ENCODE measurements at places on chromosomes 6 and 20. TPM values are rescaled to one million over a fixed set of nuclear protein-coding genes. Genes with fewer than 3 reads are reported as not detected.
A peak's percentile ranks its signal among the peaks of the same experiment; 100 is the strongest.

DNA sequence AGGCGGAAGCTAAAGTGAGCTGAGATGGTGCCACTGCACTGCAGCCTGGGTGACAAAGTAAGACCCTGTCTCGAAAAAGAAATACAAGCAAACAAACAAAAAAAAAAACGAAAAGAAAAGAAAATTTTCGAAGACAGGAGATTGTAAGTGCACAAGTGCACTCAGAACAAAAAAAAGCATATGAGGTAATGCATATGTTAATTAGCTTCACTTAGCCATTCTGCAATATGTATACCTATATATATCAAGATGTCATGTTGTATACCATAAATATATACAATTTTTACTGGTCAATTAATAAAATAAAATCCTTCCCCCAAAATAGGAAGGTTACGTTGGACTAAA is 127.5 kb downstream of the RIN2 start:
- no peak overlapping the region for H3K4me3 ChIP-seq
- H3K36me3 ChIP-seq = peaks cover under 1% of the 10 kb centered on the region
- H3K4me1 ChIP-seq = peaks cover 60% of the 10 kb centered on the region
- H3K27ac ChIP-seq = no peak overlapping the region
- DNase-seq = no peak

NMBR gene
- total RNA-seq = not detected

FAM50B gene
- total RNA-seq = 1.6 TPM

- peaks cover 42% of the 10 kb centered on the region for H3K27me3 ChIP-seq
- H3K4me3 ChIP-seq = no peak overlapping the region
- no peaks in the 10 kb centered on the region for H3K36me3 ChIP-seq
- no peak overlapping the region for H3K27ac ChIP-seq
- no peaks in the 10 kb centered on the region for H3K4me1 ChIP-seq
- DNase-seq = no peak
Observed at GRCh38 chr6:87922947-87923330, 124.7 kb upstream of the SPACA1 start.

- no peaks in the 10 kb centered on the region for H3K36me3 ChIP-seq
- no peak overlapping the region for H3K4me3 ChIP-seq
- no peaks in the 10 kb centered on the region for H3K27me3 ChIP-seq
Observed at GRCh38 chr6:53203483-53203882, 54.8 kb upstream of the GCM1 start.

GRCh38 chr6:138432063-138432356 is 28.0 kb downstream of the HEBP2 start:
- H3K27me3 ChIP-seq = no peaks in the 10 kb centered on the region
- peaks cover 8% of the 10 kb centered on the region for H3K4me1 ChIP-seq
- H3K4me3 ChIP-seq = no peak overlapping the region
- no peak for DNase-seq
- H3K27ac ChIP-seq = no peak overlapping the region
- peaks cover 6% of the 10 kb centered on the region for H3K36me3 ChIP-seq

BPIFA1 gene
- not detected for total RNA-seq

RCAN2 gene
- total RNA-seq = 3.7 TPM

- H3K27me3 ChIP-seq = peaks cover 3% of the 10 kb centered on the region
- DNase-seq = peak; percentile 11
- H3K27ac ChIP-seq = no peak overlapping the region
- no peaks in the 10 kb centered on the region for H3K4me1 ChIP-seq
Observed at GRCh38 chr6:68326762-68327161, 308.3 kb upstream of the ADGRB3 start.

DNA sequence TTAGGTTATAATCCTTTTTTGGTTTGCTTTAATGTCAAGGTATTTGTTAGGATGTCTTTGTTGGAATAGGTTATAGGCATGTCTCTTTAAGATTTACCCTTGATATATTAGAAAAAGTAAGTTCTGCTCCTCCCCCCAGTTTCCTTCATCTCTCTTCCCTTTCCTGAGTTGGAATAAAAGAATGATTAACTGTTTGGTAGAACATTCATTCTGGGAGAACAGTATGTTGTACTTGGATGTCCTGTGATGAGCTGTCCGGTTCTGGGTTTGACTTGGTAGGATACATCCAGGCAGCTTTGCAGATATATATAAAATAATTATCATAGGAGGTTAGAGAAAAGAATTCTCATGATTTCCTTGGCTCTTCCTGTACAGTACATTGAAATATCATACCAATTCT is 199.6 kb upstream of the RREB1 start:
- no peaks in the 10 kb centered on the region for H3K36me3 ChIP-seq
- no peak overlapping the region for H3K27ac ChIP-seq
- H3K4me3 ChIP-seq = no peak overlapping the region
- DNase-seq = no peak
- peaks cover 17% of the 10 kb centered on the region for H3K27me3 ChIP-seq
